ENCODE measurements at places on chromosomes 7 and 10.

DNA sequence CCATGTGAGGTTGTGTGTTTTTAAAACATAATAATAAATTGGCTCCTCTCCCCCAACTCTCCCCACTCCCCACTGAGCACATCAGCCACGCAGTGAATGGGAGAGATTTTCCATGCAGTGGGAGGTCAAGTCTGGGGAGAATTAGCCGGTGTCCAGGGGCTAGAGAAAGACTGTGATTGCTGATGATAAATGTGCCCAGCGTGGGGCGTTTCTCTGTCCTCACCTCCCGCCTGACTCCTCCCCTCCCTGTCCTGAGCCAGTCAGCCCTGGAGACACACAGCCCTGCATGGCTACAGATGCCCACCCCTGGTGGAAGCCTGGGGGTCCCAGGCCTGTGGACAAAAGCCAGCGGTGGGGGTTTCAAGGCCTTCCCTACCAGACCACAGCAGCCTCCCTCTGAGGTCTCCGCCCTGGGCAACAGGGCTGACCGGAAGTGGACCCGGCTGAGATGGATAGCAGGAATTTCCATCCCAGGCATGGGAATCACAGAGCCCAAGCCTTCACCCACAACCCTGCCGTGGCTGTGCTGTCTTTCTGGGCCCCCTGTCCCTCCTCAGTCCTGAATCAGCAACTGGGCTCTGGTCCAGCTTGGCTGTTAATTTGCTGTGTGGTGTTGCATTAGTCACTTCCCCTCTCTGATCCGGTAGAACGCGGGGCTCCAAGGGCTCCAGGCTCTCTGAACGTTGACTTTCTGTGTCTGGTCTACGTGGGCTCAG is 46.8 kb upstream of the SLC29A3 start:
- DNase-seq: no peak

GRCh38 chr7:5773661-5774086 is 7.8 kb downstream of the RNF216 start:
- peak; percentile 87 for DNase-seq

GRCh38 chr10:13222566-13222965 is 11.6 kb downstream of the UCMA start:
- no peak for DNase-seq

GRCh38 chr10:115606086-115606485 is 512.9 kb downstream of the ATRNL1 start:
- no peak for DNase-seq

DNA sequence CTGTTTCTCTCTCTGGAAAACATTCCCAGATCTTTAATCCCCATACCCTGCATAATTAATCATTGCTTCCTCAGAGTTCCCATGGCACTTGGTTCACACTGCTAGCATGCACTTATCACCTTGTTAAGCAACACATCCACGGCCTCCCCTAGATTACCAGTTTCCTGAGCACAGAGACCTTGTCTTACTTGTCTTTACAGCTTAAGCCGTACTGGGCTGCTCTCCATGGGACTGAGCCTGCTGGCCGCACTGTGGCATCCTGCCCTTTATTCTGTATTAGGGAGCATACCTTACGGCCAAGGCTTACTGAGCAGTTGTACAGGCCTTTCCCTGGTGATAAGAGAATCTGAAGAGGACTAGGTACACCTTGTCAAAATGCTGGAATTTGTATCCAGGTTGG is 190.2 kb downstream of the REEP3 start:
- DNase-seq: no peak

DNA sequence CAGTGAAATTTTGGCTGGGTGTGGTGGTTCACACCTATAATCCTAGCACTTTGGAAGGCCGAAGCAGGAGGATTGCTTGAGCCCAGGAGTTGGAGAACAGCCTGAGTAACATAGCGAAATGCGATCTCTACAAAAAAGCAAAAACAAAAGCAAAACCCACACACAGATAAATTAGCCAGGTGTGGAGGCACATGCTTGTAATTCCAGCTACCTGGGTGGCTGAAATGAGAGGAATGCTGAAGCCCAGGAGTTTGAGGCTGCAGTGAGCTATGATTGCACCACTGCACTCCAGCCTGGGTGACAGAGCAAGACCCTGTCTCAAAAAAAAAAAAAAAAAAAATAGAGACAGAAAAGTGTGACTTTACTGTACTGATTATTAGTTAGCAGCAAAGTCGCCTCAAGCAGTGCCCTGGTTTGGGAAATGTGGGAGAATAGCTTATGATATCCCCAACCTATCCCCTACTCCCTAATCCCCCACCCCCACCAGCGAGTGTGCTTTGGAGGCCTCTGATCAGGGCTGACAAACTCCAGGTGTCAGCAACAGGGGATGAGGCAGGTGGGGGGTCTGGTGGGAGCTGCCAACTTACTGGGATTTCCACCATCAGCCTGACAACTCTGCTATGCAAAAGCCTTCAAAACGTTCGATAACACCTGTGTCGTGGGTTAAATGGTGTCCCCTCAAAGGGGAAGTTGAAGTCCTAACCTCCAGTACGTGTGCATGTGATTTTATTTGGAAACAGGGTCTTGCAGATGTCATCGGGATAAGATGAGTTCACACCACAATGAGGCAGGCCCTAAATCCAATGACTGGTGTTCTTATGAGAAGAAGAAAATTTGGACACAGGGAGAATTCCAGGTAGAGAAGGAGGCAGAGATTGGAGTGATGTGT is 124.7 kb upstream of the SDK1 start:
- DNase-seq: peak; percentile 68

- DNase-seq: no peak
Observed at GRCh38 chr10:66337211-66337610, 588.6 kb upstream of the LRRTM3 start.

All from islet precursor cell (in vitro differentiated cells).